ENCODE measurements at places on chromosomes 16 and 17.

DNA sequence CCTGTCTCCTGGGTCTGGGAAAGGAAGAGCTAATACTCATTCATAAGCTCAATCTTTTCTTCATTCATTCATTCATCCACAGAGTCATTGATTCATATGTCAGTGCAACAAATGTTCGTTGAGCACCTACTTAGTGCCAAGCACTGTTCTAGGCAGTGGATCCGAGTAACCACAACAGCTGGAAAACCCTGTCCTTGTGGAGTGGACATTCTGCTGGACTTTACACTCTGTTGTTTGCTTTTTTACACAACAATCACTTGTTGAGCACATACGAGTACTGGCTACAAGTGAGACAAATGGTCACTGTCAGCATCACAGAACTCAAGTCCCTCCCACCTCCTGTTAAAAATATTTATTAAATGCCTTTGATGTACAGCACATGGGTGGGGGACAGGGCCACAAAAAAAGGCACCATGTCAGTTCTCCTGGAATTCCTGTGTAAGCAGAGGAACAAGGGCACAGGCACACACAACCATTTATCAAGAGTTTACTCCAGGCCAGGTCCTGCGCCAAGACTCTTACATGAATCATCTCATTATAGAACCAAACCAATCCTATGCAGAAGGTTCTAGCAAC is 46.9 kb downstream of the TEKT5 start:
- no peak for DNase-seq

DNA sequence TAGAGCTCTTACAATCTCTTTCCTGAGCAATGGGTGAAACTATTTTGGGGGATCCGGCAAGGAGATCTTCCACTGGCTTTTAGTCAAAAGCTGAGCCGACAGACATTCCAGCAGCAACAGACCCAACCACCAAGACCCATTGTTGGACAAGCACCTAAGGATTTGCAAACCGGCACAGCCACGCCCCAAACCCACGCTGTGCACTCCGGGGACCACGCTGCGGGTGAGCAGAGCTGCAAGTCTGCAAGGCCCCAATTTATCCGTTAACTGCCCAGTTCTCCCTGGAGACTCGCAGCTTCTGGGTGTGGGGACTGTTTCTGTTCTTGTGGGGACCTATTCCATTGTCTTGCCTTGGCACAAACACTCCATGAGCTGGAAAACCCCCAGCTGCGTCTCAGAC is 45.9 kb downstream of the C16orf95 start:
- no peak for DNase-seq

- DNase-seq: peak; percentile 22
Observed at GRCh38 chr17:81961087-81961511, at the start of gene NOTUM. NOTUM (minus strand) TSS chr17:81961187; CDS start chr17:81960909, 278 bp downstream.

- peak; percentile 56 for DNase-seq
Observed at GRCh38 chr16:46896314-46896968, 12.3 kb downstream of the GPT2 start.

DNA sequence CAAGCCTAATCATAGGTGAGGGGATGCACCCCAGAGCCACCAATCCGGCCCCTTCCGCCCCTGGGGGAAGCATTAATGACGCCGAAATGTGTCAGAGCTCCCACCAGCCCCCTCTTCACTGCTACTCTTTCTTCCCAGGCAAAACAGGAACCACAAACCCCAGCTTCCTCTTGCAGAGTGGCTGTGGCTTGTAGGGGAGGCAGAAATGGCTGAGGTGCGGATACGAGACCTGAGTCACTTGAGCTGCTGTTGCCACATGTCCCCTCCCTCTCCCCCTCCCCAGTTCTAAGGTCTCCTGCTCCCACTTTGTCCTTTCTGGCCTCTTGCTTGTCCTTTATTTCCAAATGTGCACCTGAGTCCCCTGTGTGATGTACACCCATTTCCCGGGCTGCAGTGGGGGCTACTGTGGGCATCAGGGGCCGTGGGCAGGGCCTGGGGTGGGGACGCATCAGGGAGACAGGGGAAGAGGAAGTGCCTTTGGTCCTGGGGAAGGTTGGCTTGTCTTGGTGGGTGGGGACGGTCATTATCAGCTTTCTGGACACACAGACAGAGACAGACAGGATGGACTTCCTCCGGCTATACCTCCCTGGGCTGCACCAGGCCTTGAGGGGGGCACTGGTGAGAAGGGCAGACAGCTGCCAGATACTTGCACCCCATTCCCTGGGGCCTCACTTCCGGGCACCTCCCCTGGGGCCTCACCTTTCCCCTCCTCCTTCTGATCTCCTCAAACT is at the start of gene APOBR:
APOBR (plus strand) TSS at position 523 of the 731 bp plus-strand sequence; CDS start at position 562, 39 bp downstream.
- DNase-seq: no peak
